ENCODE measurements at places on chromosomes 5 and 9.

- DNase-seq: no peak
Observed at GRCh38 chr5:109740966-109741365, 51.2 kb downstream of the MAN2A1 start.

- no peak for DNase-seq
Observed at GRCh38 chr5:145787001-145787400, 48.1 kb downstream of the PRELID2 start.

- DNase-seq: peak; percentile 56
Observed at GRCh38 chr5:72608297-72608696, 101.1 kb upstream of the ZNF366 start.

DNA sequence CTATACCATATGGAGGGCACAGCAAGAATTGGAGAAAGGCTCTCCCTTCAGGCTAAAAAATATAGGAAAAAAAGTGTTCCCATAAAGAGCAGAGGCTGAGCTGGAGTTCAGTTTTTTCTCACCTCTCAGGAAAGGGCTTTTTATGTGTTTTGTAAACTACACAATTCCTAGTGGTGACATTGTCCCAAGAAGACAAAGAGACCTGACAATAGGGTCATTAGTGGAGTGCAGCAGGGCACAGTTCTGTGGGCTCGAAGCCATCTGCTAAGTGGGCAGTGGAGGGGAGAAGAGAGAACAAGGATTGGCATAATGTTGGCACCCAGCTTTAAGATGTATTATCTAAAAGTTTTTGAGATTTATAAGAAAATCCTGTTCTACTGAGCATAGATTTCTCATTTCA is 162.5 kb downstream of the HCN1 start:
- DNase-seq: no peak

DNA sequence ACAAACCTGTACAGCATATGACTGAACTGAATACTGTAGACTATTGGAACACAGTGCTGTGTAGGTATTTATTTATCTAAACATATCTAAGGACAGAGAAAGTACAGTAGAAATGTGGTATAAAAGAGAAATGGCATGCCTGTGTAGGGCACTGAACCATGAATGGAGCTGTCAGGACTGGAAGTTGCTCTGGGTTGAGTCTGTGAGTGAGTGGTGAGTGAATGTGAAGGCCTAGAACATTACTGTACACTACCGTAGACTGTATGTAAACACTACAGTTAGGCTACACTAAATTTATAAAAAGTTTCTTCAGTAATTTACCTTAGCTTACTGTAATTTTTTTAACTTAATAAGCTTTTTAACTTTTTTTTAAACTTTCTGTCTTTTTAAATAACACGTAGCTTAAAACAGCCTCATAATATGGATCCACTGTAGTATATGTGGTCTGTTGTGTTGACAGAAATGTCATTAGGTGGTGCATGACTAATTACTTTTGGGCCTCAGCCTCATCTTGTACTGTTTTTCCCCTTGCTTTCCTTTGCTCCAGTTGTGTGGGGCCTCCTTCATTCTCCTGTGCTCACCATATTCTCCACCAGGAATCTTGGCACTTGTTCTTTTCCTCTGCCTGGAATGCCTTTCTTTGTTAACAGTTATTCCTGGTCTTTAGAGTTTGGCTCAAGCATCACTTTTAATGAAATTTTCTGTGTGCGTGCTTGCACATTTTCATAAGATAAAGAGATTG is 8.8 kb downstream of the SPIN1 start:
- no peak for DNase-seq

- no peak for DNase-seq
Observed at GRCh38 chr9:7844242-7844641, 44.7 kb upstream of the DMAC1 start.

- no peak for DNase-seq
Observed at GRCh38 chr9:127689329-127690000, 17.3 kb upstream of the CFAP157 start.

GRCh38 chr5:115419846-115420585 is 123.6 kb upstream of the CCDC112 start:
- DNase-seq: no peak

- DNase-seq: no peak
Observed at GRCh38 chr5:164185000-164185399, 679.6 kb downstream of the MAT2B start.

DNA sequence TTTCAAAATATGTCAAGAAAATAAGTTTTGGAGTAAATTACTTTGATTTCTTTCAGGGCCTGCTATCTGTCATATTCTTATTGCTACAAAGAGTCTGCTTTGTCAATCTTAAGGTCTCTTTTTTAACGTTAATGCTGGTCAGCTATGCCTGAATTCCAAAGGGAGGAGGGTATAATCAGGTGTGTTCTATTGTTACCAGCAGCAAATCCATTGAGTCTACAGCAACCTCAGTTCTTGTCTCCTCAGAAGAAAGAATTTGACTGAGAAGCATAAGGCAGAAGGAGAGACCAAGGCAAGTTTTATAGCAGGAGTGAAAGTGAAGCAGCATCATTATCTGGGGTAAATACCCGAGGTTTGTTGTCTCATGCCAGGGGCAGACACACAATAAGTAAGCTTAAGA is 23.7 kb upstream of the MINAR2 start:
- no peak for DNase-seq

GRCh38 chr9:17063535-17064135 is 71.2 kb upstream of the CNTLN start:
- DNase-seq: no peak

DNA sequence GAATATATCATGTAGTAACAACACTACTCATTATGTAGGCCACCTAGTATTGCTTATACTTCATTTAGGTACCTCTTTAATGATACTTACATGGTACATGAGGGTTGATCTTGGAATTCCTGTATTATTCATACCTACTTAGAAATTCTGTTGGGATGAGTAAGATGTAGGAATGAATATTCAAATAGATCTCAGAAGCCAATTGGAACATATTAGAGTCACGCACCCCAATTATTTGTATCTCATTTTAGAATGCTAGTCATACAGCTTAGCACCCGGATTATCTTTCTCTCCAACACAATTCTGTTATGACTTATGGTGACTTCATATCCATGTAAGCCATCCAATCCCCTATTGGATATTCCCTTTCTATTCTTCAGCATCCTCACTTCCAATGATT is 106.7 kb upstream of the SH3GL2 start:
- DNase-seq: no peak

DNA sequence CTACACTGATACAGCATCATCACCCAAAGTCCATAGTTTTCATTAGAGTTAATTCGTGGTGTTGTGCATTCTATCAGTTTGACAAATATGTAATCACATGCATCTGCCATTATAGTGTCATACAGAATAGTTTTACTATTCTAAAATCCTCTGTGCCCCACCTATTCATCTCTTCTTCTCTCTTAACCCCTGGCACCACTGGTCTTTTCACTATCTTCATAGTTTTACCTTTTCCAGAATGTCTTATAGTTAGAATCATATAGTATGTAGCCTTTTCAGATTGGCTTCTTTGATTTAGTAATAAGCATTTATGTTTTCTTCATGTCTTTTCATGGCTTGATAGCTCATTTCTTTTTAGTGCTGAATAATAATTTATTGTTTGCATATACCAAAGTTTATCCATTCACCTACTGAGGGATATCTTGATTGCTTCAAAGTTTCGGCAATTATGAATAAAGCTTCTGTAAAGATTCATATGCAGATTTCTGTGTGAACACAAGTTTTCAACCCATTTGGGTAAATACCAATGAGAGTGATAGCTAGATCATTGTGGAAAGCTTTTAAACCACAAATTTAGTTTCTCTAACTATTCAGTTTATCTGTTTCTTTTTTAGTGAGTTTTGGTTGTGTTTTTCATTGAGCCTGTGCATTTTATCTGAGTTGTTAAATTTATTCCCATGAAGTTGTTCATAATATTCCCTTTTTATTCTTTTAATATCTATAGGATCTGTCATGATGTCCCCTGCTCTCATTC is 84.9 kb downstream of the RALGPS1 start:
- DNase-seq: no peak

- DNase-seq: peak; percentile 28
Observed at GRCh38 chr5:180006141-180006540, 65.4 kb downstream of the RNF130 start.

DNA sequence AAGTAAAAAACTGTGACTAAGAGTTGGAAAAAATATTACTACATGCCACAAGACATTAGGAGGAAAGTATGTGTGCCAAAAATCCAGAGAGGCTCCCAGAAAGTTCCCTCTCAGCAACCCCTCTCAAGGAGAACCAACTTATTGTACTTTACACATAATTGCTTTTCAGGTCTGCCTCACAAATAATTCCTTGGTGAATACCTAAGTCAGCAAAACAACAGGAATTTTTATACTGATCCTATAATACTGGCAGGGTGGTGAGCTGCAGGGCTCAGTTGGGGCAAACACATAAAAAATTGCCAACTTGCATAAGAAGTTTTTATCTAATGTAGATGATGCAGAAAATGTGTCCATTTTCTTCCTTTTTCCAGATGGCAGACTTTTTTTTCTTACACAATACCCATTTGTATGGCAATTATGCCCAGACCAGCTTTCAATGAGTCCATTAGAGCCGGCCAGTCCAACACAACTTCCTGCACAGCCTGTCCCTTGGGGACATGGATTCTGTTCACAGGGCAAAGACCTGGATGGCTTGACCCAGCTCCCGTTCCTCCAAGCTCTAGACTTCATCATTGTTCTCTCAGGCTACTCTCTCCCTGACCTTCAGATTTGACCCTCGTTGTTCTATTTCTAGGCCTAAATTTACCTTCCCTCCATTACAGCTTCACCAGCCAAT is 31.3 kb downstream of the MARCHF3 start:
- no peak for DNase-seq

- DNase-seq: no peak
Observed at GRCh38 chr5:141816598-141817399, 61.4 kb downstream of the PCDH1 start.

DNA sequence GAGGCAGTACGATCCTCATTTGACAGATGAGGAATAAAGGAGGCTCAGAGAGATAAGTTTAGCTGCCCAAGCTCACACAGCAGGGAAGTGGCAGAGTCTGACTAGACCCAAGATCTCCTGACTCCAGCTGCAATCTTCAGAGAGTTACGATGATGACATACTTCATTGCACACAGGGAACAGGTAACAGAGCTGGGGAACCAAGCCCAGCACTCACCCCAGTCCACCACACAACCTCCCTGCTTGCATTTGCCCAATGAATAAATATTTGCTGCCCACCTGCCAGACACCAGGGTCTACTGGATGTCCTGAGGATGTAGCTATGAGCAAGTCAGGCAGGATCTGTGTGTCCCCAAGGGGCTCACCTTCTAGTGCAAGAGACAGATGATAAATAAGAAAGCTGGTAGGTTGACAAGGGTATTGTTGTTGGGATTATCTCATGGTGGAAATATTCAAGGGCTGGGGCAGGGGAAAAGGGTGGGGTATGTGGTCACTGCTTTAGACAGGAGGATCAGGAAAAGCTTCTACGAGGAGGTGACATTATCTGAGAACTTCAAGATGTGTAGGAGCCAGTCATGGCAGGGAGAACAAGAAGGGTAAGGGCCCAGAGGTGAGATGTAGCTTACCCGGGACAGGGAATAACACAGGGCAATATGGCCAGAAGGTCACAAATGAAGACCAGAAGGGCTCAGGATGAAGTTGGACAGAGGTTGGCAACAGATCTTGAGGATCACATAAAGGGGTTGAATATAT is 28.6 kb upstream of the CPEB4 start:
- no peak for DNase-seq

GRCh38 chr9:98263482-98264357 is 8.3 kb upstream of the TBC1D2 start:
- peak; percentile 88 for DNase-seq

DNA sequence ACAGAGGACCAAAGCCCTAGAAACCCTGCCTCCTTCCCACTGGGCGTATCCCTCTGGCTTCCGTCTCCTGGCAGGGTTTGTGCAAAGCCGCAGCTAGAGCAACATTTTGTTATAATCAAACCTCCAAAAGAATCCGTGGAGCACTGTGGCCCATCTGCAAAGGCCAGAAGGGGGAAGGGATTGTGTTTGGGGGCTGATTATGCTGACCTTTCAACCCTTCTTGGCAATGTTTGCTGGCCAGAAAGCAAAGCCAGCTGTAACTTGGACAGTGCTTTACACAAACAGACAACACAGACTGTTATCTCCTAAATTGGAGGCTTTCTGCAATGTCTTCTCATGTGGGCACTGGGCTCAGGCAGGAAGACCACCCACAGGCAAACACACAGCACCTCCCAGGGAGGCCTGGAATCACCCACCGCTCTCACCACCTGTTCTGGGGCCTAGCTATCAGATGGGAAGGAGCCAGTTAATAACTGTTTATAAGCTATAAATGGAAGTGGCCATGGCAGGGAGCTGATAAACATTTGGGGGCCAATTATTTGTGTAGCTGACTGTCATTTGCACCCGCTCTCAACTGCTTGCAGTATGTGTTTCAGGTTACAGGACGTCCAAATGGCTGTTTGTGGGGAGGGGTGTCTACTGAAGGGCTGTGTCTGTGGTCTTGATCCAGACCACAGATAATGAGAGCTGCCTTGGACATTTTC is 121.6 kb upstream of the ERCC6L2 start:
- no peak for DNase-seq

GRCh38 chr5:120576588-120576987 is 112.5 kb downstream of the PRR16 start:
- no peak for DNase-seq

DNA sequence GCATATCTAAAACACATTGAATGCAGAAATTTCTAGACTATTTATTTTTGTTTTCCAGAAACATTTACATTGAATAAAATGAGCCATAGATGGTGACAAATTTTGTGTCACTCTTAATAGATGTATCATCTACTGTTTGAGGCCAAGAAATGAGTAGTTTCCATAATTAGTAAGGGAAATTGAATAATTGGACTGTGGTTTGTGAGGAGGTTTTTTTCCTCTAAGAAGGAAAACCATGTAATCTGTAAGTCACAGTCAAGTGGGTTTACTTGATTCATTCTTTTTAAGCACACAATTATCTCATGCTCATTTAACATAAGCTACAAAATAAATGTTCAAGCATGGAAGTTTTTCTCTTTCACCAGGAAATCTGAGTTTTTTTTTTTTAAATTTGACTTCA is 876.4 kb downstream of the NR2F1-AS1 start:
- no peak for DNase-seq

GRCh38 chr5:61137835-61138234 is 24.4 kb downstream of the SMIM15 start:
- DNase-seq: no peak

DNA sequence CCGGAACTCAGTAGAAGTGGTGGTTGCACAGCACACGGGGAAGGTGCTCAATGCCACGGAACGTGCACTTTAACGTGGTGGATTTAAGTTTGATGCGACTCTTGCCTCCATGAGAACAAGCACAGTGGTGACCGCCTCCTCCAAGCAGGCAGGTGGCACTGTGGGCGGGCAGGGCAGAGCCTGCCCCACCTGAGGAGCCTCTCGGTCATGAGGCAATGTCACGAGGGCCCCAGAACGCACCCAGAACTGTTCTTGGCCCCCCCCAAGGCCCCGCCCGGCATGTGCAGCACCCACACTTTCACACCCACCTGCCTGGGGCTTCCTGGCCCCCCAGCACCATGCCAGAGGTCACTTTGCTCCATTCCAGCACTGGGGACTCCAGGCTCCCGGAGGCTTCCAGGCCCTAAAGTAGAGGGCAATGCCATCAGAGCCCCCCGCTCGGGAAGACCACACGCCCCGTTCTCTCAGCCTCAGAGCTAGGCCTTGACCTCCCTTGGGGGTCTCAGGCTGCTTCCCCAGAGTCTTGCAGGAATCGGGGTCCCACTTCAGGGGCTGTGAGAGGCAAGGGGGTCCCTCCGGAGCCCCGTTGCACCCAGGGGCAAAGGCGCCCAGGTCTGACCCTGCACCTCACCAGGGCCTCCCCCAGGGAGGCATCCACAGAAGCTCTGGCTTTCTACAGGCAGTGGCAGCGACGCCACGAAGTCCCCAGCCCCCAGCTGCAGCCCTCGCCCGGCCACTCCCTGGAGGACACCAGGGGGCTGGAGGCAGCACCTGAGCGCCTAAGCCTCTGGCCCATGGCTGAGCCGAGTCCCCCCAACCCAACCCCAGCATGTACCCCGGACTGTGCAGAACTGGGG is 14.0 kb downstream of the CCDC187 start:
- no peak for DNase-seq
